ENCODE measurements at places on chromosomes 13 and 19.

GRCh38 chr19:30085394-30085793 lies 143.4 kb downstream of the URI1 start:
- DNase-seq, result no peak

DNA sequence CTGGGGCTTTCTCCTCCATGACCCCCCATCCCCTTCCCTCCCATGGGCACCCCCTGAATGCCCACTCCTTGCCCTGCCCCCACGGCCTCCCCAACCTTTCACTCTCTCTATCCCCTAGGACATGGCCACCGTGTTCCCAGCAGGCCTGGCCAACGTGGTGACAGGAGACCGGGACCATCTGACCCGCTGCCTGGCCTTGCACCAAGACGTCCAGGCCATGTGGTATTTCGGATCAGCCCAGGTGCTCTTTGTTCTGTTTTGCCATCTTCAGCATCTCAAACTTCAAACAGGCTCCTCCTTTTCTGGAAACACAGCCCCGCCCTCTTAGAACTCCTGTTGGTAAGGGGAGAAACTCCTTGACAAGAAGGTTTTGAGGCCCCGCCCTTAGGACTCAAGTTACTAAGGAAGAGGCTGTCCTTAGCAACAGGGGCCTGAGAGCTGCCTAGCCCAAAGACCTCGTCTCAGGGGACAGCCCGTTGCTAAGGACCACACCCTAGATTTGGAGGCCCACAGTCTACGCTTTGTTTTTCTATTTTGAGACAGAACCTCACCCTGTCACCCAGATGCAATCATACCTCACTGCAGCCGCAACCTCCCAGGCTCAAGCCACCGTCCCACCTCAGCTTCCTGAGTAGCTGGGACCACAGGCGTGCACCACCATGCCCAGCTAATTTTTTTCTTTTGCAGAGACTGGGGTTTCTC lies 5.1 kb upstream of the FLT3LG start:
- DNase-seq, result peak; percentile 74

- DNase-seq, result no peak
Observed at GRCh38 chr19:10228393-10228792, 2.7 kb downstream of the S1PR2 start.

GRCh38 chr13:51829568-51829899 lies 15.4 kb downstream of the TMEM272 start:
- no peak for DNase-seq

- DNase-seq, result no peak
Observed at GRCh38 chr13:54449922-54450321, 1421.3 kb downstream of the OLFM4 start.

DNA sequence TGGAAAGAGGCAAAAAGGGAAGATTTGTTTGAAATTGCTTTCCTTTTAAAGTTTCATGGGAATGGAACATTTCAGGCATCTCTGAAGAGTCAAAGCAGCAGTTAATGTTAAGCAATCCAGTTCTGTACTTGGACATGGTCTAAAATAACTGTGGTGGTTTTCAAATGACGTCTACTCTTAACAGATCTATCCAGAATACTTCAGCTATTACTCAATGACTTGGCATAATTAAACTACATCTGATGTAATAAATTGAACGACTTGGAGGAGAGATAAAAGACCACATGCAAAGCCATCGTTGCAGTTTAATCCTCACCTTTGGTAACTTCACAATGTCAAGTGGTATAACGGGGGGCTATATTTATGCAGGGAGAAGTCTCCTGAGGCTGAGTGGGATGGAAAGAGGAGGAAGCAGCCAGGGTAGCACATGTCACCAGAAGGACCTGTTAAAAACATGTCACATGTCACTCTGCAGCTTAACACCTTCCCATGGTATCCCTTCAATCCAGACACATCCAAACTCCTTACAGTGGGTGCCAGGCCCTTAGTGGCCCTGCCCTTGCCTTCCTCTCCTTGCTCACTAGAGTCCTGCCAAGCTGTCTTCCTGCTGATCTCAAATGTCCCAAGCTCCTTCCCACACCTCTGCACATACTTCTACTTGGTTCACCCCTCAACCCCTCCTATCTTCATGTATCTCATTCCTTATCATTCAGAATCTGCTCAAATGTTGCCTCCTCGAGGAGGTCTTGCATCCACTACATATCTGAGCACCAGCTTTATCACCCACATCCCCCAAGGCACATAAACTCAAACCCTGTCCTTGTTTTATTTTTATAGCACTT lies 327.8 kb downstream of the SUCLA2 start:
- no peak for DNase-seq
